Hepatic stellate cell (primary cell): ENCODE measurements at places on chromosomes 7 and 10.

DNA sequence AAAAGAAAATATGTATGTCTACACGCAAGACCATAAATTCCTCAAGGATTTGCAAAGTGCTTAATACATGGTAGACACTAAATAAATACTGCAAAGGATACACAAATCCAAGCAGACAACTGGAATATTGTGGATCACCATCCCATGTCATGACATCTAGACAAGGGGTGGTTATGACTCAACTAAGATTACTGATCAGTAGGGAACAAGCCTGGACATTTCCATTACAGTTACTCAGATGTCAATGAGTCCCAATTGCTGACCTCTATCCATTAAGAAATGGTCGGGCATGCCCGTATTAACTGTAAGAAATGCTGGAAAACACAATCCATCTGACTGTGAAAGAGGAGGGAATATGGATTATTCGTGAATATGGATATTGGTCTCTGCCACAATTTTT lies 27.6 kb upstream of the RUFY2 start:
- no peak for DNase-seq

DNA sequence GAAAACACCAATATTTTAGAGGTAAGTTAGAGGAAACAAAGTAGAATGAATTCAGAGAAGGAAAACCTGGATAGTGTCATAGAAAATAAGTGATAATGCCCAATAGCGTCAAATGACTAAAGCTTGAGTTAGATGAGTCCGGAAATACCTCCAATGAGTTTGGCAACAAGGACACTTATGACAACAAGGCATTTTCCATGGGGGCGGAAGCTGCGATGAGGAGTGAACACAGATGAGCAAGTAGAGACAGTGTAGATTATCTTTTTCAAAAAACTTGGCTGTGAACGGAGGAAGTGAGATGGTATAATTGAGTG lies 383 bp upstream of the R3HCC1L start:
- no peak for DNase-seq

DNA sequence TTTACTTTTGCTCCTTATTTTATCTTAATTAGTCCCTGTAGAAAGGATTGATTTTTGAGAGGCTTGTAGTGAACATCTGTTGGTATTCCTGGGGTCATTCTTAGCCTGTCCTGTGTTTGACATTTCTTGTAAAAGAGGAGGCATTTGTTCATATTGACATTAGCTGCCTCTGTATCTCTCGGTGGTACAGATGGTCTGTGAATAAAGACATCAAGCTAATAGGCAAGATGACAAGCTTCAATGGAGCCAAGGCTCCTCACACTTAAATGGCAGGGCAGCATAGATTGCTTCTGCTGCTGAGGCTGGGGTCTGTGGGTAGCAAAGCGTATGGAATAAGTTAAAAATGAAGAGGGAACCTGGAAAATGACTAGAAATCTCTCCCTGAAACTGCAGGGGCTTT lies 687.6 kb downstream of the LRMDA start:
- no peak for DNase-seq

DNA sequence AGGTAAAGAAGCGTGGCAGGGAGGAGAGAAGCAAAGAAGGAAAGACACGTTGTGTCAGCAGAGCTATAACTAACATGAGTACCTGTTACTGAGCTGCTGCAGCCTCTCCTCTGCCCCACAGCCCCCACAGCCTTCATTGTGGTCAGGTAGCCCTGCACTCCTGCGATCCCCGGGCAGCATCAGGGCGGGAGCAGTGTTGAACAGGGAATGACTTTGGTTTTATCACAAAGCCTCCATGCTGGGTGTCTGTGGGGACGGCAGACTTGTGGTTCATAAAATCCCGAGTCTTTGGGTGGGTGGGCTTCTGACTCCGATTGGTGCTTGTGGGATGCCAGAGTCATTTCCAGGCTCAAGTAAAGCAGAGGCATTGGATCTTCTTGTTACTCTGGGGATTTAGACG lies 14.8 kb upstream of the PRKAG2 start:
- DNase-seq, result no peak

- no peak for DNase-seq
Measured at GRCh38 chr10:47282005-47282656, 17.9 kb upstream of the GDF10 start.

- DNase-seq, result no peak
Measured at GRCh38 chr10:19054289-19054835, 5.8 kb downstream of the MALRD1 start.

- no peak for DNase-seq
Measured at GRCh38 chr7:131122394-131122793, 205.3 kb upstream of the MKLN1 start.

DNA sequence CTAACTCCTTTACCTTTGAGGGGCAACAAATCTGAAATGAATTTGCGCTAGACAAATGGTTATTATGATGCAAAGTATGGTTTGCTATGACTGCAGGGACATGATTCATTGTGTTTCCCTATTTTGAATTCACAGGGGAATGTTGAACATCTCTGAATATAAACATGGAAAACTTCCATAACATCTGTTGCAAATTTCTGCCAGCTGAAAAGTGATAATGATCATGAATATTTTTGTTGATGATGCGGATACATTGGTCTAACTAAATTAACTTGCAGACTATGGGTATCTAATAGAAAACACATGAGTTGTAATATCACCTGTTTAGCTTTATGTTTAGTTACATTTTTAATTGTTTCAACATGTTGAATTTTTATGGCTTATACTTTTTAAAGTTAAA lies 1325.5 kb downstream of the REEP3 start:
- no peak for DNase-seq

GRCh38 chr10:117007080-117007479 lies 2.1 kb upstream of the SHTN1 start:
- no peak for DNase-seq

DNA sequence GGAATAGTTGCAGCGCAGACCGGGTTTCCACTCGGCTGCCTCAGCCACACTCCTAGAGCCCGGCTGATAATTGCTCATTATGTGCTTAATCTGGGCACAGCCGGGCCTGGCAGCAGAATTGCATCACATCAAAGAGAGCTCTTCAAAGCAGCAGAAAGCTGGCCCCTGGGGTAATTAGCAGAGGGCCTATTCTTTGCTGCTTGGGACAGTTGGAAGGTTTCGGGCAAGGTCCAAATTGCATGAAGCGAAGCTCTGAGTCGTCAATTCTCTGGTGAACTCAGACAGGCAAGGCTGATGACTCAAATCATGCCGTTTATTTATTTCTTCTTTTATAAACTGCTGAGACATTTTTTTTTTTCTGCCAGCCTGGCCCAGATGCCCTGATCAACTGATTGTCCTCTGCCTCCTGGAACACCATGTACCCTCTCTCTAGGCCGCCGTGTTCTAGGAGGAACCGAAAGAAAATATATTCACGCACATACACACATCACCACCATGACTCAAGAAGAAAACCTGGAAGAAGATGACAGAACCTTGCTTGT lies 242.2 kb downstream of the RAB11FIP2 start:
- DNase-seq, result no peak

DNA sequence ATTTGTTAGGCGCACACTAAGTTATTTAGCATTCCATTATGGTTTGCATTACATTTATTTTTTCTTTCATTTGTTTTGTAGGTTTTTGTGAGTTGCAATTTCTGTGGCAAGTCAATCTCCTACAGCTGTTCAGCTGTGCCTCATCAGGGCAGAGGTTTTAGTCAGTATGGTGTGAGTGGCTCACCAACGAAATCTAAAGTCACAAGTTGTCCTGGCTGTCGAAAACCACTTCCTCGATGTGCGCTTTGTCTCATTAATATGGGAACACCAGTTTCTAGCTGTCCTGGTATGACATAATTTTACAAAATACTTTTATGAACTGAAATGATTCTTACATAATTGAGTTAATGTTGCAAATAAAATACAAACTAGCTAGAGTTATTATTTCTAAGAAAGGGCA lies 29.5 kb downstream of the MIOS start:
- DNase-seq, result no peak

GRCh38 chr7:21923658-21924057 lies 22.0 kb downstream of the CDCA7L start:
- DNase-seq, result no peak

GRCh38 chr7:12683678-12684585 lies 3.5 kb upstream of the ARL4A start:
- no peak for DNase-seq

GRCh38 chr7:158682456-158682855 lies 22.1 kb downstream of the NCAPG2 start:
- DNase-seq, result no peak

- DNase-seq, result no peak
Measured at GRCh38 chr10:12628964-12629766, 279.8 kb downstream of the CAMK1D start.

DNA sequence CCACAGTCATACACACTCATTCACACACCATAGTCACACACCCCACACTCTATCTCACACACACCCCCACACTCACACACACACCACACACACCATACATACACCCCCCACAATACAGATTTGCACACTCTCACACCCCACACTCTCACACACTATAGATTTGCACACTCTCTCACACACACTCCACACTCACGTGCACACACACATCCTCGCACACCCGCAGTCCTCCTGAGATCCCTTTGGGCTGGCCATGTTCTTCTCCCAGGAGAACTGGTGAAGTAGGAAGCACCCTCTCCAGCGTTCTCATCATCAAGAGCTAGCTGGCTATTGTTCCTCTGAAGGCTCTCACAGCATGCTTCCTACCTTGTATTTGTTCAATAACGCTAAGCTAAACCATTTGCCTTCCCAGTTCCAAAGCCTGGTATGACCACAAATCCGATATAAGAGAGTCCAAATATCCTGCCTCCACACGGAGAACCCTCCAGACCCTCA lies 86.2 kb downstream of the HECW1 start:
- DNase-seq, result no peak

DNA sequence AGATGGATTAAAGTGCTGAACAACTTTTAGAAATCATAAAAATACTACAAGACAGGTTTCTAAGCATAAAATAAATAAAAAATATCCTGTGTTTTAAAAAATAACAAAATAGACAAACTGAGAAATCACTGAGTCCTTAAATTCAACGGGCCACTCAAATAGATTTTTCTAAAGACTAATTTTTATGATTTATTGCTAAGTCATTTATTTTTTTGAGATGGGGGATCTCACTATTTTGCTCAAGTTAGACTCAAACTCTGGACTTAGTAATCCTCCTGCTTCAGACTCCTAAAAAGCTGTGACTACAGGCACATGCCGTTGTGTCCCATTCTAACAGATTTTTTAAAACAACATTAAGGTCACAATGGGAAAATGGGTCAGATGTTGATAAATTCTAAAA lies 121.0 kb upstream of the THSD7A start:
- no peak for DNase-seq

GRCh38 chr7:143256325-143256724 lies 6.9 kb upstream of the GSTK1 start:
- no peak for DNase-seq
